ENCODE measurements at places on chromosomes 16 and 17.

- DNase-seq, result no peak
These were observed 35.4 kb upstream of the CDH15 start for GRCh38 chr16:89135971-89136765.

- DNase-seq, result no peak
These were observed 21.7 kb upstream of the PAFAH1B1 start for GRCh38 chr17:2571523-2572303.

DNA sequence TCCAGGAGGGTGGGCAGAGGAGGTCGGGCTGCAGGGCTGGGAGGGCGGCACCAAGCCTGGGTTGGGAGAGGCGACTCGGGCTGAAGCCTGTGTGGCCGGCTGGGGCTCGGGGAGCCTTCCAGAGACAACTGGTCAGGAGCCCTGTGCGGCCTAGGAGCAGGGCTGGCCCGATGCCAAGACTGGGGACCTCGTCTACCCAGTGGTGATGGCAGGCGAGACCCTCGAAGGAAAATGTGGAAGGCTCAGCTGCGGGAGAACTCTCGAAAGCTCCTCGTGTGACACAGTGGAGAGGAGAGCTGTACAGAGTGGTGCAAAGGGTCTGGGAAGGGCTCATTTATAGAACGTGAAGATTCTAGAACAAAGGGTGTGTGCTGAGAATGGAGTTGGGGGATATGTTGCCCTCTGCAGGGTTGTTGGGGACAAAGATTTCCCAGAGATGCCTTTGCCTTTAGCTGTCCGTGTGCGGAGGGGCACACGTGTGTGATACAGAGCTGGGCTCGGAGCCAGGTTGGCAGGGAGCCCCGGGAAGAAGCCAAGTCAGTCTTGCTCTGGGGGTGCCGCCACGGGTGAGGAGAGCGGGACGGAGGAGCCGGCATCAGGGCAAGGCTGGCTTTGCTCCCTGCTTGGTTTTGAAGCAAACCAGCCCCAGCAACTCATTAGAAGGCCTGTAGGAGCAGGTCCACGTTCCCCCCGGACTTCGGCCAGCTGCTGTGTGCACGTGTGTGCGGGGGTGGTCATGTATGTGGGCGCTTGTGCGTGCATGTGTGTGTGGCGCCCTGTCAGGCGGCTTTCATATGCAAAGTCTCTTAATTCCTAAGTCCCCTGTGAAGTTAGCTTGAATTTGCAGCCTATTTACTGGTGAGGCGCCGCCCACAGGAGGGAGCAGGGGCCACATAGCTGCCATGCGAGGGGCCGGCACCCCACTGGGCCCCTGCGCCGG is 132.4 kb upstream of the CHMP6 start:
- DNase-seq, result no peak

GRCh38 chr17:82810644-82811430 is 29.0 kb downstream of the ZNF750 start:
- DNase-seq, result no peak

DNA sequence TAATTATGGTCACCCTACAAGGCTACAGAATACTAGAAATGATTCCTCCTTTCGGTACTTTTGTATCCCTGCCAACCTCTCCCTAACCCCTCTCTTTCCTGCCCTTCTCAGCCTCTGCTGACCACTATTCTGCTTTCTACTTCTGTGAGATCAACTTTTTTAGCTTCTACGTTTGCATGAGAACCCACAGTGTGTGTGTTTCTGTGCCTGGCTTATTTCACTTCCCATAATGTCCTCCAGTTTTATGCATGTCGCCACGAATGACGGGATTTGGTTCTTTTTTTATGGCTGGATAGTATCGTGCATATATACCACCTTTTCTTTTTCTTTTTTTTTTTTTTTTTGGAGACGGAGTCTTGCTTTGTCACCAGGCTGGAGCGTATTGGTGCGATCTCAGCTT is 92.1 kb downstream of the RAP1GAP2 start:
- DNase-seq, result no peak

GRCh38 chr17:40734018-40734417 is 21.1 kb downstream of the KRT25 start:
- no peak for DNase-seq

DNA sequence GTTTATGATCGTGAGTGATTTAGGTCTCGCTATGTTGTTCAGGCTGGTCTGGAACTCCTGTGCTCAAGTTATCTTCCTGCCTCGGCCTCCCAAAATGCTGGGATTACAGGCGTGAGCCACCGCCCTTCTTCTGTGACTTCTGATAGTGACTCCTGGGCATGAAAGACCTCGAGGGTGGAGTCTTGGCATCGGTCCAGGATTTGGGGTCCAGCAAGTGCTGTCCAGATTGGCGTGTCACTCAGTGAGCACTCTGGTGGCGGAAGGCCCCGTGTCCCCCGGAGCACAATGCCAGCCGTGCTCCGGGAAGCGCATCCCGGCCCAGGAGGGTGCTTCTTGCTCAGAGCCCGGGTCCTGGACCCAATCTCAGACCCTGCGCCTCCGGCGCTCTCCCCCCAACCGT is 6.8 kb downstream of the OR1F1 start:
- DNase-seq, result no peak

DNA sequence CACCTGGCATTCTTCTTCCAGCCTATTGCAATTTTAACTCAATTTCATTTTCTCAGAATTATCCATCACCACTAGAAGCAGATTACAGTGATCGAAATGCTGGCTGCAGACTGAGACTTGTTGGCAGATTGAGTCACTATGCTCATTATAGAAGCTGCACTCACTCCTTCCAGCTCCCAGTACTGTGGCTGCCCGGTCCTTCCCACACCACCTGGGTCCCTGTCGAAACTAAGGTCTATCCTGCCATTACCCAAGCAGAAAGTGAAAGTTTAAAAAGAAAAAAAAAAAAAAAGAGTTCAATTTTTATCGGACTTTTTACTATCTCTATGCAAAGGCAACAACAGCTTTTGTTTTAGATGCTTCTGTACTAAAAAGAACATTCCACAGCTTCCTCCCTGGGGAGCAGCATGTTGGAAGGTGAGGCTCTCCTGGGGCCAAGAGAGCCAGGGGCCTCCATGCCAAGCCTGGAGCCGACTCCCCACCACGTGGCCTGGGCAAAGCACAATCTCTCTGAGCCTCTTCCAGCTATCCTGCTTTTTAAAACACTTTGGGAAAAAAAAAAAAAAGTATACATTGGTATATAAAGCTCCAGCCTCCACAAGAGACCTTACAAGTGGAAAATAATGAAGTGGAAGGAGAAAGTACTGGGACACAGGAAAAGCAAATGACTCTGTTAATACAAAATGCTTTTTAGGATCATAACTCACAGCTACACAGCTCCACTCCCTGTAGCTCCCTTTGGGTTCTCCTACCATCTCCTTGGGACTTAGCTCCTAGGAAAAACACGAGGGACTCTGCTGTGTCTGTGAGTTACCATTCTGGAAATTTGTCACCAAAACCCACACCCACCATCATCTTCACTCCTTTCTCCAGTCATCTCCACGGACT is 77.8 kb downstream of the USP31 start:
- no peak for DNase-seq

GRCh38 chr17:43718544-43718943 is 40.0 kb downstream of the SOST start:
- DNase-seq, result no peak

DNA sequence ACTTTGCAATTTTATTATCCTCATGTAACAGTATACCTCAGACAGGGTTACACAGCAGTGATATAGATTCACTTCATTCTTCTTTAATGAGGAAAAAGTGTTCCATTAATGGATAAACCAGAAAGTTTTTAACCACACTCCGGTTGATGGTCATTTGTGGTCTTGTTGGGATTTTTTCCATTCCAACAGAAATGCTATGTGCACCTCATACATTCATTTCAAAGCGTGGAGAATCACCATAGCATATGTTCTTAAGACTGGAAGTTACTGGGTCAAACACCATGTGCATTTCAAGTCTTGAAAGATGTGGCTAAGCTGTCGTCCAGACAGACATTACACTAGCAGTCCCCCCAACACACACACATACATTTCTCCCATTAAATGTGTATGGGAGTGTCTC is 245.8 kb upstream of the CDH5 start:
- no peak for DNase-seq

- DNase-seq, result no peak
These were observed 21.6 kb downstream of the ZFP1 start for GRCh38 chr16:75169899-75170405.

DNA sequence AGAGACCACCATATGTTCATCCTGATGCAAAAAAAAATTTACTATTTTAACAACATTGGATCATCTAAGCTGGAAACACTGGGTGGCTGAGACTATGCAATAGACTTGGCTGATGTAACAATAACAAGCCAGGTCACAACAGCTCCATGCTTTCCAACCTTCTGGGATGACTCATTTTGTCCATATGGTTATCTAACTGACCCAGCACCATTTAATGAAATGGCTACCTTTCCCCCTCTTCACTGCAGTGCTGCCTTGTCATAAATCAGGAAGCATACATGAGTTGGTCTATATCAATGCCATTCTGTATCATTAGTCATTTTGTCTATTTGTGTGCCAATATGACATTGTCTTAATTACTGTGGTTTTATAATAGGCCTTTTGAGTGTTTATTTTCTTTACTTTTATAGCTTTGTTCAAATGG is 217.6 kb upstream of the KCNJ16 start:
- no peak for DNase-seq
